ENCODE measurements at places on chromosomes 6 and 20. TPM values are rescaled to one million over a fixed set of nuclear protein-coding genes. Genes with fewer than 3 reads are reported as not detected.

The PACSIN1 gene
- not detected for total RNA-seq

The BEND6 gene
- total RNA-seq = 11.2 TPM

The TREM1 gene
- total RNA-seq = 1.7 TPM

The NHLRC1 gene
- total RNA-seq = 1.9 TPM

The IMPG1 gene
- not detected for total RNA-seq

The TBC1D22B gene
- total RNA-seq = 3.8 TPM

The ZC2HC1B gene
- not detected for total RNA-seq

The HLA-DOA gene
- total RNA-seq = not detected

The SLC17A3 gene
- not detected for total RNA-seq

The LPIN3 gene
- total RNA-seq = 10.0 TPM

The CGA gene
- total RNA-seq = not detected

The HRH3 gene
- not detected for total RNA-seq

The SLC2A4RG gene
- 39.2 TPM for total RNA-seq

The LKAAEAR1 gene
- total RNA-seq = 2.1 TPM

The C6orf15 gene
- total RNA-seq = 0.49 TPM

The ID4 gene
- total RNA-seq = 7.7 TPM

The SIM1 gene
- not detected for total RNA-seq

The PHF20 gene
- total RNA-seq = 19.7 TPM

The UBD gene
- not detected for total RNA-seq

The IL17A gene
- not detected for total RNA-seq

The SSTR4 gene
- total RNA-seq = not detected

The GNL1 gene
- 31.1 TPM for total RNA-seq

The CRISP2 gene
- total RNA-seq = not detected

The HUS1B gene
- total RNA-seq = not detected

The MAPK13 gene
- 5.6 TPM for total RNA-seq
